ENCODE measurements at places on chromosomes 13 and 19. TPM values are rescaled to one million over a fixed set of nuclear protein-coding genes. Genes with fewer than 3 reads are reported as not detected.

TMEM38A gene
- polyA plus RNA-seq, result 1.3 TPM

PRTN3 gene
- polyA plus RNA-seq, result not detected

OCEL1 gene
- 7.9 TPM for polyA plus RNA-seq

TTYH1 gene
- 0.82 TPM for polyA plus RNA-seq

C19orf12 gene
- 8.2 TPM for polyA plus RNA-seq
